T-cell (primary cell): ENCODE measurements at places on chromosomes 6 and 20. TPM values are rescaled to one million over a fixed set of nuclear protein-coding genes. Genes with fewer than 3 reads are reported as not detected.

Gene RAMACL
- 1.6 TPM for total RNA-seq

Gene MACROD2
- total RNA-seq, result not detected

Gene TCP11
- total RNA-seq, result not detected

DNA sequence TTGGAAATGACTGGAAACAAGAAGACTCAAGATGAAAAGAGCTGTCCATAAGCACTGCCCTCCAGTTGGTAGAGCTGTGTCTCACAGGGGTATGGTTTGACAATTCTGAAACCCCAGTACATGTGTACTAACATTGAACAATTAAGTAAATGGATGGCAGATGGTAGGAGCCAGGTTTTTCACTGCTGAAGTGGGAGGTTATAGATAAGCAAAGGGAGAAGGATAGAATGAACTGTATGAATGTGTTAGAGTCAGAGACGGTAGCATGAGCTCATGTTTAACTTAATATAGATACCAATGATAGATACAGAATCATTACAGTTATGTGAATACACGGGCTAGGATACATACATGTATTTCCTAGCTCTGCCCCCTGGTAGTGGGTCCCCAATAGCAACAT, 95.0 kb upstream of the SIRPA start:
- no peak overlapping the region for H3K4me3 ChIP-seq
- H3K36me3 ChIP-seq, result no peaks in the 10 kb centered on the region
- H3K4me1 ChIP-seq, result peaks cover 9% of the 10 kb centered on the region
- peaks cover 37% of the 10 kb centered on the region for H3K27me3 ChIP-seq

- peak overlapping the region; percentile 59 for H3K27ac ChIP-seq
- peaks cover 22% of the 10 kb centered on the region for H3K36me3 ChIP-seq
- H3K4me1 ChIP-seq, result peaks cover 24% of the 10 kb centered on the region
- no peak overlapping the region for H3K4me3 ChIP-seq
Measured at GRCh38 chr20:1364106-1364505, 28.7 kb downstream of the FKBP1A start.

- peak; percentile 64 for DNase-seq
- H3K4me1 ChIP-seq, result peaks cover 13% of the 10 kb centered on the region
- no peak overlapping the region for H3K27ac ChIP-seq
Measured at GRCh38 chr20:58179432-58180099, 48.9 kb downstream of the ANKRD60 start.

DNA sequence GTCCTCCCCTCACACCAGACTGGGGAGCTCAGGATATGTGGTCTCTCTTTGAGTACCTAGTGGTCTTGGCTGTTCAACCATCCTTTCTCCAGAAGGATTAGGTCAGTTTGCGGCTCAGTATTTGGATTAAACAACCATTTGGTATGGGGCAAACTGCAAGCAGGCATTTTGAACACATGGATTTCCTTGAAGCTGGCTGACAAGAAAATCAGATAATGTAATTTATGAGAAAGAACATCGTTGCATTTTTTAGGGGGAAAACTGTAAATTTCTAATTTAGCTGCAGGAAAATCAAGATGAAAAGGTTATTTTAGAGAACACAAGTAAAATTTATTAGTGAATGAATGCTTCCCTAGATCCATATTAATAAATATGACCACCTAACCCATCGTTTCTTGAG, 25.3 kb downstream of the DPPA5 start:
- H3K36me3 ChIP-seq, result no peaks in the 10 kb centered on the region
- H3K27me3 ChIP-seq, result no peaks in the 10 kb centered on the region
- no peak for DNase-seq

GRCh38 chr6:56906752-56907151, 48.2 kb upstream of the BEND6 start:
- peaks cover 3% of the 10 kb centered on the region for H3K27me3 ChIP-seq
- no peak overlapping the region for H3K27ac ChIP-seq
- no peak for DNase-seq
- H3K4me1 ChIP-seq, result peaks cover 4% of the 10 kb centered on the region

GRCh38 chr6:1665214-1665613, 55.5 kb downstream of the FOXC1 start:
- H3K27me3 ChIP-seq, result no peaks in the 10 kb centered on the region
- H3K27ac ChIP-seq, result no peak overlapping the region
- no peak for DNase-seq
- H3K4me3 ChIP-seq, result no peak overlapping the region

- DNase-seq, result no peak
- no peak overlapping the region for H3K4me3 ChIP-seq
- peaks cover 13% of the 10 kb centered on the region for H3K36me3 ChIP-seq
- peaks cover 19% of the 10 kb centered on the region for H3K4me1 ChIP-seq
- no peaks in the 10 kb centered on the region for H3K27me3 ChIP-seq
Measured at GRCh38 chr20:44491635-44492395, 16.1 kb downstream of the TTPAL start.

DNA sequence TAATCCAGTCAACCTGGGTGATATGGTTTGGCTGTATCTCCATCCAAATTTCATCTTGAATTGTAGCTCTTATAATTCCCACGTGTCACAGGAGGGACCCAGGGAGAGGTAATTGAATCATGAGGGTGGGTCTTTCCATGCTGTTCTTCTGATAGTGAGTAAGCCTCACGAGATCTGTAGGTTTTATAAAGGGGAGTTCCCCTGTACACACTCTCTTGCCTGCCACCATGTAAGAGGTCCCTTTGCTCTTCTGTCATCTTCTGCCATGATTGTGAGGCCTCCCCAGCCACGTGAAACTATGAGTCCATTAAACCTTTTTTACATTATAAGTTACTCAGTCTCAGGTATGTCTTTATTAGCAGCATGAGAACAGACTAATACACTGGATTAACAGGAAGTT, 19.5 kb downstream of the GSTA3 start:
- H3K4me3 ChIP-seq, result no peak overlapping the region
- H3K36me3 ChIP-seq, result no peaks in the 10 kb centered on the region
- no peaks in the 10 kb centered on the region for H3K4me1 ChIP-seq
- peaks cover 3% of the 10 kb centered on the region for H3K27me3 ChIP-seq

- H3K4me3 ChIP-seq, result no peak overlapping the region
- no peaks in the 10 kb centered on the region for H3K36me3 ChIP-seq
- DNase-seq, result no peak
Measured at GRCh38 chr6:116159782-116160524, 34.0 kb upstream of the COL10A1 start.

DNA sequence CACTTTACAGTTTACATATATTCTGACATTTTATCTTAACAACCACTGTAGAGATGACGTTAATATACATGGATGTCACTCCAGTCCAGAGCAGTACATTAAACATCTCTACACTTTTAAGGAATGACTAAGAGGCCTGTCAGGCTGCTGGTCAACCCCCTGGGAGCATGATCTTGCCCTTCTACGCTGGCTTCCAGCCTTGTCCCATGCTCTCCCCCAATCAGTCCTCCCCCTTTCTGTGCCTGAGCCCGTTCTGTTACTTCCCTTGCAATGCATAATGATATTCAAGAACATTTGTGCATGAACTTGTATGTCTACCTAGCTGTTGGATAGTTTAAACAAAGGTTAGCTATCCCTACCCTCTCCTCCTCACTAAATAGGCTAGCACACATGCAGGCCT, 40.5 kb upstream of the PLCB4 start:
- H3K4me3 ChIP-seq, result no peak overlapping the region
- no peaks in the 10 kb centered on the region for H3K36me3 ChIP-seq
- no peak for DNase-seq
- no peaks in the 10 kb centered on the region for H3K4me1 ChIP-seq

DNA sequence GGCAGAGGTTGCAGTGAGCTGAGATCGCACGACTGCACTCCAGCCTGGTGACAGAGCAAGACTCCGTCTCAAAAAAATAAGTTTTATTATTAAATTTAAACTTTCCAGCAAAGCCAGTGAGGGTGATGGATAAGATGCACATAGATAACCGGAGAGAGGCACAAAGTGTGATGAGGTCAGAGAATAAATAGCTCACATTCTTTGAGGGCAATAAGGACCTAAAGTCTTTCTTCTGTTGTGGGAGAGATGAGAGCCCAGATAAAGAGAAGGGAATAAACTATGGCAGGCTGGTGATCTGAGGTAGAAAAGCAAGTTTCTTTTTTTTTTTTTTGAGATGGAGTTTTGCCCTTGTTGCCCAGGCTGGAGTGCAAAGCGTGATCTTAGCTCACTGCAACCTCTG, 20.6 kb upstream of the EZR start:
- H3K4me3 ChIP-seq, result no peak overlapping the region
- H3K27me3 ChIP-seq, result peaks cover 16% of the 10 kb centered on the region
- H3K4me1 ChIP-seq, result no peaks in the 10 kb centered on the region
- no peak for DNase-seq

- no peak overlapping the region for H3K27ac ChIP-seq
- no peaks in the 10 kb centered on the region for H3K36me3 ChIP-seq
- DNase-seq, result peak; percentile 48
- peaks cover 28% of the 10 kb centered on the region for H3K4me1 ChIP-seq
- no peak overlapping the region for H3K4me3 ChIP-seq
Measured at GRCh38 chr6:44074439-44074812, 52.8 kb downstream of the MRPL14 start.

- no peak overlapping the region for H3K4me3 ChIP-seq
- H3K27me3 ChIP-seq, result no peaks in the 10 kb centered on the region
- no peaks in the 10 kb centered on the region for H3K36me3 ChIP-seq
- H3K4me1 ChIP-seq, result no peaks in the 10 kb centered on the region
Measured at GRCh38 chr6:48032151-48032550, 78.8 kb downstream of the PTCHD4 start.
